Panc1 (cell line): ENCODE measurements at places on chromosomes 4 and X.

DNA sequence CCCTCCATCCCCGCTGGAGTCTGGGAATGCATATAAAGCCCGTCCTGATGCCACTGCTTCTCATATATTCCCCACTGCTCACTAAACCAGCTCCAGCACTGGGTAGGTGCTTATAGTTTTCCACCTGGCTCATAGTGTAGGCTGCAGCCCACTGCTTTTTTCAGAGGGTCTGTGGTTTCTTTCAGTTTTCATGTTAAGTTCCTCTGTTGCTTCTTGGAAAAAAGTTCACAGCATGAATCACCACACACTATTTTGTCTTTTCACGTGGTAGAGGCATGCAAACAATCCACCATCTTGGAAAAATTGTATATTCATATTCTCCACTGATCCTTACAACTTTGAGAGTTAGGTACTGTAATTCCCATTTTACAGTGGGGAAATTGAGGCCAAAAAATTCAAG is 39.4 kb downstream of the DCLK2 start:
- no peak for DNase-seq

- no peak for DNase-seq
These were observed 76.3 kb upstream of the ASB12 start for GRCh38 chrX:64306712-64307111.

- DNase-seq = no peak
These were observed 93.4 kb downstream of the REPS2 start for GRCh38 chrX:17039826-17040225.

DNA sequence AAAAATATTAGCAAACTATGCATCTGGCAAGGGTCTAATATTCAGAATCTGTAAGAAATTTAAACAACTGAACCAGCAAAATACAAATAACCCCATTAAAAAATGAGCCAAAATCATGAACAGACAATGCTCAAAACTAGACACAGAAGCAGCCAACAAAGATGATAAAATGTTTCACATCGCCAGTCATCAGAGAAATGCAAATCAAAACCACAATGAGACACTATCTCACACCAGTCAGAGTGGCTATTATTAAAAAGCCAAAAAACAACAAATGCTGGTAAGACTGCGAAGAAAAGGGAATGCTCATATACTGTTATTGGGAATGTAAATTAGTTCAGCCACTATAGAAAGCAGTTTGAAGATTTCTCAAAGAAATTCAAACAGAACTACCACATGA is 201.3 kb upstream of the CPEB2 start:
- DNase-seq = no peak

DNA sequence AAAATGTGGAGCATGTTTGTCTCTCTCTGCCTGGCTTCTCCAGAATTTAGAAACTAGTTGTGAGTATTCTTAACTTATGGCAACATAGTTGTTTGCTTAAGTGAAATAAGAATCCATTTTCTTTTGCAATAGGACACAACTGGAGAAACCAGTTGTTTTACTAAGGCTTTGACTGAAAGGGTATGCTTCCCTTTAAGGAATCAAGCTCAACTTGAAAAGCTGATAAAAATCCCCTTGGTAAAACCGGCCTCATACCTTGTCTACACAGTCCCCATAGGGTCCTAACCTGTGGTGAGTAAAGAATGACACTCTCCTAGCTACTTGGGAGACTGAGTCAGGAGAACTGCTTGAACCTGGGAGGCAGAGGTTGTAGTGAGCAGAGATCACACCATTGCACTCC is 139.8 kb downstream of the NR3C2 start:
- no peak for DNase-seq

GRCh38 chr4:48780865-48781214 is 761 bp upstream of the FRYL start:
- no peak for DNase-seq

DNA sequence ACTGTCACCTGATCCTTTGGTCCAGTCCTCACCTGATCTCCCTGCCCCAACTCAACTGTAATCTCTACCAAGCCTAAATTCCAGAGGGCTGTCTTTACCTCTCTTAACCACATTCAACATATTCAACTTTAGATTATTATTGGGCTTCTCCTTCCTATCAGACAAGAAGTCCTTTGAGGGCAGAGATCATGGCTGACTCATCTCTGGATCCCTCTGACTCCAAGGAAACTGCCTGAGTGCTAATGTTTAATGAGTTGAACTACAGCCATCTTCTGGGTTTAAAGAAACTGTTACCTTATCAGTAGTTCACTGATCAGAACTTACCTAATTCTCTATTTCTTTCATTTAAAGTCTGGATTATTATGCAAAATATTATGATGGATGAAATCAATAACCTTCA is 135.7 kb downstream of the GPC3 start:
- DNase-seq = no peak

- no peak for DNase-seq
These were observed 119.8 kb downstream of the DRD5 start for GRCh38 chr4:9901257-9901656.

GRCh38 chr4:184335520-184335919 is 117.8 kb upstream of the ENPP6 start:
- DNase-seq = no peak

DNA sequence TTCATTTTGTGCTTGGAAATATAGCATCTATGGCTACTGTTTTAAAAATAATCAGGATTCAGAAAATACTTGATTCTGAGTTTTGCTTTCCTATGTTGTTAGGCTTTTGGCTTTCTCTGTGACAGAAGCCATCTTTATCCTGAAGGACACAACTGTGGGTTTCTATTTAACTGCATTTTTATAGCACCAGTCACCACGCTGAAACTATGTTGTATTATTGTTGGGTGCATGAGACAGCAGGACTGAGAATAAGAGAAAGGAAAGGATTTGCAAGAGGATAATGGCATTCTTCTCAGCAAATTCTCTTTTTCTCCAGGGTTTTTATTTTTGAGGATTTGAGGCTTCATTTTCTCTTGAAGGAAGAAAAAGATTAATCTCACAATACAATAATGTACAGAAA is 10.1 kb upstream of the NEUROG2 start:
- DNase-seq = no peak

- DNase-seq = no peak
These were observed 54.5 kb upstream of the FAT1 start for GRCh38 chr4:186778134-186778533.

- no peak for DNase-seq
These were observed 608.3 kb upstream of the PCDH10 start for GRCh38 chr4:132540797-132541196.

DNA sequence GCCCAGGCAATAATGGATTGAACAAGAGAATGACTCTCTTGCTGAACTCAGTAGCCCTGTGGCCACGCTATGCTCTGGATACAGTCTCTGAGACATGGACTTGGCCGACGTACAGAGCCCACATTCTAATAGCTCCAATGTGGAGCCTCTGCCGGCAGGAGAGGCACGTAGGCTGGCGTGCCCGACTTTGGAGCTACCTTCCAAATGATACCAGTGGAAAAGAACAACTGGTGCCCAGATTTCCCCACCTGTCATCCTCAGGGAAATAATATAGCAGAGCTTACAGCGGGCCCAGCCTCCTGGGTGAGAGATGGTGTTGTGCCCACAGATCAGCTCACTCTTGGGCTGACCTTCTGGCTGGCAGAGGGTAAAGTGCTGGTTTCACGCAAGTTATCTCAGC is 10.6 kb downstream of the NDP start:
- no peak for DNase-seq

- no peak for DNase-seq
These were observed 110.4 kb downstream of the SLIT2 start for GRCh38 chr4:20362148-20362547.
